ENCODE measurements at places on chromosomes 1 and 21.
A peak's percentile ranks its signal among the peaks of the same experiment; 100 is the strongest.

- no peak for DNase-seq
Measured at GRCh38 chr21:39175154-39175553, 8.1 kb downstream of the PSMG1 start.

- no peak for DNase-seq
Measured at GRCh38 chr1:226274138-226274537, 34.8 kb downstream of the LIN9 start.

- DNase-seq = no peak
Measured at GRCh38 chr1:212822956-212823355, 24.5 kb downstream of the SPATA45 start.

DNA sequence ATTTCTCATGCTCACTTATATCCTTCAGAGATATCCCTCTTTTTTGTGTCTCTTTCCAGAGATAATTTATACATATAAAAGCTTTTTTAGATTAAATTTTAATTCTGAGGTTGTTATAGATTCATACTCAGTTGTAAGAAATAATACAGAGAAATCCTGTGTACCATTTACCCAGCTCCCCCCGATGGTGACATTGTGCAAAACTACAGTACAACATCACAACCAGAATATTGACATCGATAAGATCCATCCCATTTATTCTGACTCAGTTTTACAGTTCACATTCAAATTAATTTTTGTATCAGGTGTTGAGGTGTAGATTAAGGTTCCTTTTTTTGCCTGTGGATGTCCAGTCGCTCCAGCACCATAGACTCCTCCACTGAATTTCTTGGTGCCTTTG is 14.3 kb downstream of the DMRTB1 start:
- no peak for DNase-seq

DNA sequence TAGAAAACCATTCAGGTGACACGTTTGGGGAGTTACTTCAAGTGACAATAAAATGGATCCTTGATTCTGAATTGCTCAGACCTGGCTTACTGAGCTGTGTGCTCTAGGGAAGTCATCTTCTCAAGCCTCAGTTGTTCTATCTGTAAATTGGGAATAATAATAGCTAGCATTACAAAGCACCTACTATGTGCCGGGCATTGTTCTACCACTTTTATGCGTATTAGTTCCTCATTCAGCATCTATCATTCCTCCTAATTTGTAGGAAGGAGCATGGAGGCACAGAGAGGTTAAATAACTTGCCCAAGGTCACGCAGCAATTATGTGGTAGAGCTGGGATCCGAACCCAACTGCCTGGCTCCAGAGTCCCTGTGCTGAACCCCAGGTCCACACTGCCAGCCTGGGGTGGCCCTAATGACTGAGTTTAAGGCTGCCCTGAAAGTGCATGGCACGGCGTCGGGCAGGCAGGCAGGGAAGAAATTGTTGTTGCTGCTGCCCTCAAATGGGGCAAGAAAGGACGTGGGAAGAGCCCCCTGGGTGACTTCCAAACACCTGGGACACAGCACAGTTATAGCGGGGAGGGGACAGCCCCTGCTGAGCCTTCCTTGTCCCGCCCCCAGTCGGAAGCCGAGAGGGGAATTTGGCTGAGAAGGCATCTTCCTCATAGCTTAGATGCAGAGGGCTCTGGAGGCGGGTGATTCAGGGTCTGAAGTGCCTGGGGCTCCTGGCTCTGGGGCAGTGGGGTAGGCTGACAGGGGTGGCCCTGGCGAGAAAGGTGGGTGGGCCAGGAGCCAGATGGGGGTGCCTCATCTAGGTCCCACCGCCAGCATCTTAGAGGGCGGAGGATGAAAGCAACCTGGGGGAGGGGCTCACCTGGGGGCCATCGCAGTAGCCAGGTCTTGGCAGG is 86.5 kb upstream of the IFFO2 start:
- no peak for DNase-seq

DNA sequence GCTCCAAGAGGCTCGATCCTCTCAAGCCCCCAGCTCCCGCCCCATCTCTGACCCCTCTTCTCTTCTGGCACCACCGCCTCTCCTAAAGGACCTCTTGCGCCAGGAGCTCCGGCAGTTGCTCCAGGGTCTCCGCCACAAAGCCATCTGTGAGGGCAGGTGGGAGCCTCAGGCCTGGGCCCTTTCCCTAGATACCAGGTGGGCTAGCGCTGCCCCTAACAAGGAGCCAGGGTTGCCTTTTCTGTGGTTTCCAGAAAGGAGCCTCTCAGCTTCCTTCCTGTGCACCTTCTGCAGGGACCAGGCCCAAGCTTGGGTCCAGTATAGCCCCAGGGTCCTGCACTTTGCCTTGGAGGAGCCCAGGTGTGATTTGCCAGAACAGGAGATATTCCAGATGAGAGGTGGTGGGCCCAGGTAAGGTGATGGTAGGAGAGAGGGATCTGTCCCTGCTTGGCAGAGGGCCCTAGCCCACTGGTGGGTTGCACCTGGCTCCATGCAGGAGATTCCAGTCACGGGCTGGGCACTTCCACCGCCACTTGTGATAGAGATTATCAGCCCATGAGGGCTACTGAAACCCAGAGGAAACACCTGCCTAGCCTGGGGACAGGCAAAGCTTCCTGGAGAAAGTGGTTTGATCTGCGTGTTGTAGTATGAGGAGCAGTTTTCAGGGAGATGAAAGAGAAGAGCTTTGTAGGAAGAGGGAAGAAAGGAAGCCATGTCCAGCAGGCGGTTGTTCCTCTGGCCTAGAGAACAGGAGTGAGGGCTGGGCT is 1.0 kb downstream of the CCDC24 start:
- no peak for DNase-seq

DNA sequence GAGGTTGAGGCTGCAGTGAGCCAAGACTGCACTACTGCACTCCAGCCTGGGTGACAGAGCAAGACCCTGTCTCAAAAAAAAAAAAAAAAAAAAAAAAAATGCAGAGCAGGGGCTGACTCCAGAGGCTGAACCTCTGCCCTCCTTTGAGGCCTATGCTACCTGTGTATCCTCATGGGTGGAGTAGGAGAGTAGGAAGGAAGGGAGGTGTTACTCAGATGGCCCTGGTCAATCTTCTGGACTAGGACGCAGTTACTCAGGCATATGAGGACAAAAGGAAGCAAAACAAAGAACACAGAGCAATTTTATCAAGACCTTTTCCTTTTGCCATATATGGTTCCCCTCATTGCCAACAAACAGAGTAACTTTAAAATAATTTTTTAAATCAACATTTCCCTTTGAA is 35.2 kb downstream of the TGFBR3 start:
- no peak for DNase-seq

- no peak for DNase-seq
Measured at GRCh38 chr1:201436393-201436792, 14.9 kb upstream of the TNNI1 start.

- DNase-seq = peak; percentile 12
Measured at GRCh38 chr1:53681977-53682685, 56.8 kb downstream of the GLIS1 start.

DNA sequence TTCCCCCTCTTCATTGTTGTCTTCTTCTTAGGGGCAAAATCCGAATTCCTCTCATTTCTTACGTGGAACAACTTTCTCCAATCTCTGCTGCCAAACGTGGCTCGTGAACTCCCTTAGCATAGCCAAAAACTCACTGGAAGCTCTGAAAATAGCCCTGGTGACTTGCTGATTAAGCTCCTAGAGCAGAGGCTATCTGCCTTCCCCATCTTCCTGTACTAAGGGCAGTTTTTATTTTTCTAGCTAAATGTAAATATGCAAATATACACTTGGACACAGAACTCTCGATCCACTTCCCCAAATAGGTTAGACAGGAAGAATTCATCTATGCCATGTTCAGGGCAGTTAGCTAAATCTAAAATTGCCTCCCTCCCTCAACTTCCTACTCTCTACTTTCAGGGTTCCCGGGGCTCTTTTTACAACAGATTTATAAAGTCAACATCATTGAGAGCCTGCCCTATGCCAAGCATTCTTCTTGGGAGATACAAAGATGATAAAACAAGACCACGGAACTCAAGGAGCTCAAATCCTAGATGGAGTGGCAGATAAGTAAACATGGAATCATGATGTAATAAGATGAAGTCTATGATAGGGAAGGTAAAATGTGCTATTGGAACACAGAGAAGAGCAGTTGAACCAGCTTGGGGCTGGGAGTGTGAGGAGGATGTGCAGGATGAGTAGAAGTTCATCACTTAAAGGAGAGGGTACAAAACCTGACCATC is 59.4 kb upstream of the FMOD start:
- DNase-seq = no peak

DNA sequence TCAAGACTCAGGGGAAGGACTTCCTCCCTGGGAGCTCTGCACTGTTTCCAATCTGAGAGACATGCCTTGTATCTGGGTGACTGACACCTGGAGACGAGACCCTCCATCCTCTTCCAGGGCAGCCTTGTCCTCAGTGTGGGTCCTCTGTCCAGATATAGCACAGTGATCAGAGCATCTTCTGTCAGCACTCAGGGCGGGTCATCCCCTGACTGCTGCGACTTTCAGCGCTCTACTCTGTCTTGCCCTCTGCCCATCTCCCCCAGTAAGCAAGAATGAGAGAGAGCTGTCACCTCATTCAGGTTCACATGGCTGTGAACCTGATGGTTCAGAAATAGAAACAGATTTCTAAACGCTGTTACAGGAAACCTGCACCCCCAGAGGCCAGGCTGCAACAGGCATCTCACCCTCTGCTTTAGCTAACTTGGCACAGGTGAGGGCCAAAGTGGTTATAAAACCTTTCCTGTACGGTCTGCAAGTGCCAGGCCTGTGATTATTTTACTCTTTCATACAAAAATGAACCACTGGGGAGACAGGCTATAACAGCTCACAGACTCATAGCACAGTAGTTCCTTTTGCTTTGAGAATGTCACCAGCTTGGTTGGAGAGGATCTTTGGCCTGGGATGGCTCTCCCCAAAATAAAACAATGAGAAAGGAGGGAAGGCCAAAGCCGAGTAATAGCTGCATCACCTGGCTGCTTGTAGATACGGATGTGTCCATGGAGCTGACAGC is 11.4 kb upstream of the TENT5C start:
- no peak for DNase-seq

GRCh38 chr1:29478151-29478791 is 241.9 kb downstream of the PTPRU start:
- no peak for DNase-seq

DNA sequence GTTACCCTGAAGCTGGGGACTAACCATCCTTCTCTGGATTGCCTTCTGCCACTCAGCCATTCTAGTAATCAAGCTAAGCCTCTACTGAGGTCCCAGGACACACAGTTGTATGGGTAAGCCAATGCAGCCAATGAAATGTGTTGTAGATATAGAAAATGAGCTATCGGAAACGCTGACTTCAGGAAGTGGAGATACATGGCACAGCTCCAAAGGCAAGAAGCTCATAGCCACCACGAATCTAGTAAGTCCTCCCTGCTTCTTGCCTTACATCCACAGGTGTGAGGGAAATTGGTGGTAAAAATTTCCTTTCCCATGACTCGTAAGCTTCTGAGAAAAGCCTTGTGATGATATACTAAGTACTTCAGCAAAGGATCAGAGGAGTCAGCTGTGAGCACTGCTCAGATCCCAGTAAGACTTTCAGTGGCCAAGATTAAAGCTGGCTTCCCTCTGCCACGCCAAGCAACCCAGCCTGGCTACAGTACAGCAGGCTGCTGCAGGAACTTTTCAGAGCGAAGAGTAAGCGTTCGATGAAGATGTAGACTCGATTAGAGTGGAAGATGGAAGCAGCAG is 117.7 kb downstream of the SIM2 start:
- no peak for DNase-seq

GRCh38 chr1:7257225-7257624 is 472.0 kb downstream of the CAMTA1 start:
- DNase-seq = no peak

DNA sequence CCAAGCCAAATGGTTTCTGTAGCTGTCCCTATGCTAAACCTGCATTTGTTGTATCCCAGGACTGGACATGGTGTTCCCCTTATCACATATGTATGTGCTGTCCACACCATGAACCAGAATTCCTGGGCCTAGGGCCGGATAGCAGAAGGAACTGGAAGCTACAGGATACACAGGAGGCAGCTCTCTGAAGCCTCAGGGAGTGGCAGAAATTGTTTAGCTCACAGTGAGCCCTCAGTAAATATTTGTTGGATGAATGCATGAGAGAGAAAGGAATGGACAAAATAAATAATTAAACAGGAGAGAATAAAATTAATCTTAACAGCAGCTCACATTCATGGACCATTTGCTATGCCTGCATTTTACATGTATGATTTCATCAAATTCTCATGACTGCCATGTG is 2.1 kb downstream of the NIPAL3 start:
- DNase-seq = no peak

DNA sequence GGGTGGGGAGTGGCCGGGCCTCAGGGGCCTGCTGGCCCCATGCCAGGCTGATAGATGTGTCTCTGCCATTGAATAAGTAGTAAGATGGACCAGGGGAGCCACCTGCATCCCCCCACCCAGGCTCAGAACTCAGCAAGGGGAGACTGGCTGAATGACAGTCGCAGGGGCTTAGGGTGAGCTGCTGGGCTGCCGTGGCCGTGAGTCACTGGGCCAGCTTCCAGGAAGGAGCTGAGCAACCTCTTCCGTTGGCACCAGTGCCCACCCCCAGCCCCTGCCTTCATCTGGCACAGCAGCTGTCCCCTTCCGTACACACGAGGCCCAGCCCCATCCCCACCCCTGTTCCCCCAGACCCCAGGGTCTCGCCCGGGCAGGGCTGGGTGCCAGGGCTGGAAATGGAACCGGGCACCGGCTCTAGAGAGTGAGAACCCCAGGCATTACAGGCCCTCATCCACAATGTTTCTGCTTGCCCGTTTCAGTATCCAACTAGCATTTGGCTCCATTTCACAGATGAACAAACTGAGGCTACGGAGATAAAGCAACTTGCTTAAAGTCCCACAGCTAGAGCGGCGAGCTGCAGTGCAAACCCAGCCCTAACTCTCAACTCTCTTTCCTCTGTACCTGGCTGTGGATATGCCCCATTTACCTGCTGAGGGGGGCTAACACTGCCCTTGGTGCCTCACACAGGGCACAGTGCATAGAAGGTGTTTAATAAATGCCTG is 10.2 kb downstream of the WNT4 start:
- DNase-seq = no peak

GRCh38 chr1:1330366-1331067 is 563 bp upstream of the TAS1R3 start:
- no peak for DNase-seq

GRCh38 chr1:228448372-228448771 is 31.7 kb upstream of the TRIM17 start:
- no peak for DNase-seq

DNA sequence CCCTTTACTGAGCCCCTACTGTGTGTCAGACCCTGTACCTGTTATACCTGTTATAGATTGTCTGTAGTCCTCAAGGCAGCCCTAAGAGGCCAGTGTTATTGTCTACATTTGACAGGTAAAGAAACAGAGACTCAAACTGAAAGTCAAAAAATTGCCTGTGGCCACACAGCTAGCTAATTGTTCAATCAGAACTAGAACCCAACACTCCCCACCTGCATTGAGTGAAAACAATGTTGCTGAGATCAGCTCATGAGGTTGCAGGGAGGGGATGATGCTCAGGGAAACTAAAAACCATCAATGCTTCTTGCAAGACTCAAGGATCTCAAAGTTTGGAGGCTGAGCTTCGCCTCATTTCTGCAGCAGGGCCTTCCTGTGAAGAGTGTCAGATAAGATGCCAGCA is 109.5 kb upstream of the LMO4 start:
- no peak for DNase-seq

DNA sequence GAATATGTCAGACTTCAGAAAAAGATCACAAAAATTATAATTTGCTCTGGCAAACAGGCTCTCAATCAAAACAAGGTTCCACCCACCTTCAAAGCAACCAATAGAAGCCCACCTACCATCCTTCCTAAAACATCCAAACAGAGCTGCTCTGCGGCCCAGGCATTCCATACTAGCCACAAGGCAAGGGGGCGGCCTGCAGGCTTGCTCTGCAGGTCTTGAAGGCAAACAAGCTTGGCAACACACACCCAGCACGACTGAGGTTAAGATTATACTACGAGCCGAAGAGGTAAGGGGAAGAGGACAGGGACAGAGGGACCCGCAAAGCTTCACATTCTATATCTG is 207.3 kb downstream of the SLC45A1 start:
- no peak for DNase-seq
